ENCODE measurements at places on chromosomes 1 and 21.

DNA sequence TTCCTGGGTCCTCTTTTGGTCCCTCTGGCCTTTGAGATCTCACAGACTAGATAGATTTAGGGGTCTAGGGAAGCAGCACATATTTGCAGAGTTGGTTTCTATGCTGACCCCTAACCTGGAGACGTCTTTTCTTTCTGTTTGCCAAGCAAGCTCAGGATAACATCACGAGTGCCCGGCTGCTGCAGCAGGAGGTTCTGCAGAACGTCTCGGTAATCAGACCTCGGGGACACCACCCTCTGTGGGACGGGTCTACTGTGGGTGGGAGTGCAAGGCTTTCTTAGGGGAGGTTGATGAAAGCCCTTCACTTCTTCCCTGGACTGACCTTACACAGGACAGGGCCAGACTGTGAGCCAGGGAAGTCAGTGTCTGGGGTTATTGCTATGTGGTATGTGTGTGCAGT is 2.9 kb downstream of the IL24 start:
- DNase-seq = no peak

DNA sequence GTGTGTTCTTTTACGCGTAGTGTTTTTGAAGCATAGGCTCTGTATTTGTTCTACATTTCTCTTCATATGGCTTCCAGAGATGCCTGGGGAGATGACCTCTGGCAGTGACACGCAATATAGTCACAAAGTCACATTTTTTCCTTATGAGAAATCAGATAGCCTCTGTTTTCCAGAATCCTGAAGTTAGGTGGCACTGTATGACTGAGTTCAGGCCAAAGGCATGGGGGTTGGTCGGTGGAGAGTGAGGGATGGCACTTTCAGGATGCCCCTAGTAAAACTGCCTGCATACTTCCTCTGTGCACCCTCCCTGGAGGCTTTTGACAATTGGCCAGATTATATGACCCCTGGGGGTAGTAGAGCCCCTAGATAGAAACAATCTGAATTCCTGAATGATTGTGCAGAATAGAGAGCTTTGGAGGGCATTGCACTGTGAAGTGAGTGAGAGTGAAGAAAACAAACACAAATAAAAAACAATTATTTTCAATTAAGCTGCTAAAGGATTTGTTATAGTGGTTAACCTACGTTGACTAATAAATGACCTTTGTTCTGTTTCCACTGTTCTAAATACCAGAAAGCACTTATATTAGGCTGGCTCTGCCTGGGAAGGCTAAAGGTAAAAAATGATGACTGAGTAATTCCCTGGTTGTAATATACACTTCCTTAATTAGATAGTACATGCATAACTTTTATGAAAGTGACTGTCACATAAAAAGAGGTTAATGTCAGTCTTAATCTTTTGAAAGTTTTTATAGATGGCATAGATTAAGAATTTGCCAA is 1660.8 kb downstream of the PLA2G4A start:
- no peak for DNase-seq

DNA sequence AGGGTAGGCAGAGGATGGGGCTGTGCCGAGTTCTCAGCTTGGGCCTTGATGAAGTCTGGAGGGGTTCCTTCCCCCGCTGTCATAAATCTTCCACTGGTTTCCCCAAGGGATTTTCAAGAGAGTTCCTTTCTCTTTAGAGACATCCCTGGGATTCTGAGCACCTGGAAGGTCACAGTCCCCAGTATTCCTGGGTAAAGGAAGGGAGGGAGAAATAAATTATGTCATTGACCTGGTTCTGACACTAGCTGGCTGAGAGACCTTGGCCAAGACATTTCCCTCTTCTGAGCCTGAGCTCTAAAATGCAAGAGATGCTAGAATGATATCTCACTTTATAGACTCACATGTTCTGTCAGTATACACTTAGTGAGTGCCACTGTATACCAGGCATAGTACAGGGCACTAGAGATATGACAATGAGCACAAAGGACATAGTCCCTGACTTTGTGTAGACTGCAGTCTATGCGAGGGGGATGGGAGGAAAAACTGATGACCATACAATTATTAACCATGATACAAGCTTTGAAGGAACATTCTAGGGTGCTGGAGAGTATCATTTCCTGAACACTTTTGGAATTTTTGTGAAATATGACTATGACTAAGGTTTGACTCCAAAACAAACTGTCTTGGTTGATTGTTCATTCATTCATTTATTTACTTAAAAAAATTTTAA is 165.8 kb upstream of the JUN start:
- no peak for DNase-seq

DNA sequence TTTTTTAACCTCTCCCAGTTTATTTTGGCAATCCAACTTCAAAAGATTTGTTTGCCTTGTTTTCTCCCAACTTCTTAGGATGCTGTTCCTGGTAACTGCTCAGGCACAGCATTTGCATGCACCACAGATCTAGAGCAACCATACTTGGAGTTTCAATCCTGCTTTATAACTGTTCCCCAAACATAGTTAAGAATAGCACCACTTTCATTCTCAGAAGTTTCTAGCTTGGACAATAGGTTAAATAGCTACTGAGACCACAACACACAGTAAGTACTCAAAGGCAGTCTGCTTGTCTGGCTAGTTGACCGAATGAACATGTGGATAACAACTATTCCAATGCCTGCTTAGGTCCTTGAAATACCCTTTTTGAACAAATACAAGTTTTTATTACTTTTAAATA is 76.8 kb downstream of the FOXJ3 start:
- DNase-seq = no peak

DNA sequence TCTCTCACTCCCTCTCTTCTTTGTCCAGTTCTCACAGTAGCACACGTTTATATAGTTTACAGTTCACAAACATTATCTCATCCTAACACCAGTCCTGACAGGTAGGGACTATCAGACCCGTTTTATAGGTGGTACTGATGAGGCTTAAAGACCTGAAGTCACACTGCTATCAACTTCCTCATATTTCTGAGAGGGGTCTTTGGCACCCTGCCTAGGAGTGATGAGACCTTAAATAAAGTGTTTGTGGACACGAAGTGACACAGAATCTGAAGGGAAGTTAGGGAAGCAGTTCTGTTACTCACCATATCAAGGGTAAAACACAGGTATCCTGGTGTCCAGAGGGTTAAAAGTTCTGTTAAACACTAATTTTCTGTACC is 590 bp upstream of the TACSTD2 start:
- no peak for DNase-seq

DNA sequence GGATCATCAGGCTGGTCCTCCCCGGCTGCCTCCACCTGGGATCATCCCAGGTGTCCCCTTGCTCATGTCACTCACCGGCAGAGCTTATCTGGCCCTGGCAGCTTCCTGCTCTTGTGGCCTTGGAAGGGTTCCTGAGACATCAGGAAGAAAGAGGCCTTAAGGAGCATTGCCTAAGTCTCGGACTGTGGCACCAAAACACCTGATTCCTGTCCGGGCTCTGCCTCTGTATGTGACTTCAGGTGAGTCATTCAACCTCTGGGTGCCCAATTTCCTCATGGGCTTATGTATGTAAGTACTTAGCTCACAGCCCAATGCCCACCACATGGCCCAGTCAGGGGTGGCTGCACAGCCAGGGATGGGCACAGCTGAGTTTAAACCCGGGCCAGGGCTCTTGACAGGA is 255.9 kb upstream of the VAMP3 start:
- no peak for DNase-seq

- DNase-seq = no peak
Observed at GRCh38 chr1:81424816-81425215, 375.9 kb upstream of the ADGRL2 start.

- DNase-seq = no peak
Observed at GRCh38 chr1:53376041-53376461, 48.2 kb upstream of the LRP8 start.

DNA sequence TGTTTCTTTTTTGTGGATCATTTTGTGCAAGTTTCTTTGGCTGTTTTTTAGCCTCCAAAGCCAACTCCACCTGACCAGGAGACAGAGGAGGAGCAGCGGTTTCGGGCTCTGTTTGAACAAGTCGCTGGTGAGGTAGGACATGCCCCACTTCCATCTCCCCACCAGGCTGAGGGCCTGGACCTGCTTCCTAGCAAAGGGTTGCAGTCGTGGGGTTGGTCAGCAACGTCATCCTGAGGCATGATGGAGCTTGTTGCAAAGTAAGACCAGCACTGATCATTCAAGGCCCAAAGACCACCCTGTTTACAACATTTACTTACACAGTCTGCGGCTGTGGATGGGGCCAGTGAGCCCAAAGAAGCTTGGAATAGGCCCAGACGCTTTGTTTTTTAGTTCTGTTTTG is 40.3 kb downstream of the CAPN9 start:
- no peak for DNase-seq

DNA sequence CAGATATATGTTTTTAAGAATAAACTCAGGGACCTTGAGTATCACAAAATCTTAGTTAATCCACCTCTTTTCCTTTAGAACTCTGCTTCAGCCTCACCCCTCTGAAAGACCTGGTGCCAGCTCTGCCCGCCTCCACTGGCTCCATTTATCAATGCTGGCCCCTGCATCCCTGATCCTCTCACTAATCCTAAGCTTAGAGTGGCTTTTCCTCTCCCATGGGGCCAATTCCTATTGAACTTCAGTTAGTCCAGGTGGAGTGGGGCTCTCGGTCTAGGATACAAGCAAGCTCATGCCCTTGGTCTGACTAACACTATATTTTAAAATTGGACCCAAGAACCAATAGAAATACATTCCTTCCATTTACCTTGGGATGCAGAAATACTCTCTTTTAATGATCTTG is 87.0 kb downstream of the RGS7 start:
- no peak for DNase-seq

DNA sequence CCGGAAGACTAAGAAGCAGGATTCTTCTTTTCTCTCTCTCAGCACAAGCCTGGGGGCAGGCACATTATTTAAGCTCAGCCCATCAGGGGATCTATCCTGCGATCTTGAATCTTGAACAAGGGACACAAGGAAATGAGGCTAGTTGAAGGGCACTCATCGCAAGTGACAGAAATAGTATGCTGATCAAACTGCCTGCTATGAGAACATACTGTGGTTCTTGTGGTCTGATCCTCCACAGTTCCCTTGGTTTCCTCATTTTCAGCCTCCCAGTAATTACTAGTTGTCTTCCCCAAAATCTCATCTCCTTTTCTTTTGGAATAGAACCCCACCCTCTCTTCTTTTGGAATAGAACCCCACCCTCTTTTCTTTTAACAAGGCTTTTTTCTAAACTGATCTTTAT is 6.5 kb downstream of the ANKRD45 start:
- DNase-seq = no peak

- no peak for DNase-seq
Observed at GRCh38 chr1:47751193-47751592, 246.0 kb downstream of the TRABD2B start.

DNA sequence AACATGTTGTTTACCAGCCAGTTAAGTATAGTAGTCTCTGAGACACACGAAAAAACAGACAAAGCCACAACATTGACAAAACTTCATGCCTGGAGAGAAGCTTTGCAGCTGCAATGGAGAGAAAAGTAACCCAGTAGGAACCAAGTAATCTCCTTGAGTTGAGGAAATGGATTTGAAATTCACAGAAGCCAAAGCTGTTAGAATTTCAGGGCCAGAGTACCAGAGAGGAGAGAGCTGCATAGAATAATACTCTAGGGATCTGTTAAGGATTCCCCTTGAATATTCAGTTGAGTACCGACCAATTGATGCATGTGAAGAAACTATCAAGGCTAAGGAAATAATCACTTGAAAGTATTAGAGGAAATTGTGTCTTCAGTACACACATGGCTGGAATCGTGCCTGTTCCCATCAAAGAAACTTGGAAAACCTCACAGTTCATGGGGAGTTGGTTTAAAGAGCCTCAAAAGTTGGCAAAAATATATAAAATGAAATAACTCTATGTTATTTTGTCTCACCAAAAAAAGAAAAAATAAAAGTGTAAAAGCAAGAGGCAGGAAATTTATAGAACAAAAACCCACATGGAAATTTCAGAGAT is 324.0 kb upstream of the NEGR1 start:
- DNase-seq = no peak

DNA sequence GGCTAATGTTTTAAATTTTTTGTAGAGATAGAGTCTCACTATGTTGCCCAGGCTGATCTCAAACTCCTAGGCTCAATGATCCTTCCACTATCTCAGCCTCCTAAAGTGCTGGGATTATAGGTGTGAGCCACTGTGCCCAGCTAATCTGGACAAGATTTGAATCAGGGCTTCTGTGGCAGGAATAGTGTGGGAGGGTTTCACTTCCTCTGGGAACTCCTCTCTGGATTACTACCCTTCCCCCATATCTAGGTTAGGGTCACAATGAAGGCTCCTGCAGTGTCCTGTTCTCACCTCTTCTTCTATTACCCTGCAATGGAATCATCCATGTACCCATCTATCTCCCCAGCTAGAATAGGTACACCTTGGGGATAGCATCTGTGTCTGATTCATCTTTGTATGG is 133.6 kb upstream of the RAB4A start:
- no peak for DNase-seq

DNA sequence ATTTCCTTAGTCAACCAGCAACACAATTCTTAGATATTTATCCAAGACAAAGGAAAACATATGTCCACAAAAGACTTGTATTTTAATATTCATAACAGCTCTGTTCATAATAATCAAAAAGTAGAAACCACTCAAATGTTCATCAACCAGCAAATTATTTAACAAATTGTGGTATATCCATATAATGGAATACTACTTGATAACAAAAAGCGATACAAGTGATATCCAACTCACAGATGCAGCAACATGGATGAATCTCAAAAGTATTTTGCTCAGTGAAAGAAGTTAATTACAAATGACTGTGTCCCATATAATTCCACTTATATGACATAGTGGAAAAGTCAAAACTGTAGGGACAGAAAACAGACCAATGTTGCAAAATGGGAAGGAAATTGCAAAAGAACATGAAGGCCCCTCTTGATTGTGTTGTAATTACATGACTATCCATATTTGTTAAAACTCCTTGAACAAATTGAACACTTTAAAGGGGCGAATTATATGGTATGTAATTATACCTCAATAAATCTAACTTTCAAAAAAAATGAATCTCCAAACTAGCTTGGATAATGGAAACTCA is 116.9 kb downstream of the EDEM3 start:
- no peak for DNase-seq

- DNase-seq = no peak
Observed at GRCh38 chr1:150165622-150166612, 16.2 kb downstream of the PLEKHO1 start.

GRCh38 chr1:87108228-87108627 is 193.8 kb downstream of the HS2ST1 start:
- DNase-seq = no peak

DNA sequence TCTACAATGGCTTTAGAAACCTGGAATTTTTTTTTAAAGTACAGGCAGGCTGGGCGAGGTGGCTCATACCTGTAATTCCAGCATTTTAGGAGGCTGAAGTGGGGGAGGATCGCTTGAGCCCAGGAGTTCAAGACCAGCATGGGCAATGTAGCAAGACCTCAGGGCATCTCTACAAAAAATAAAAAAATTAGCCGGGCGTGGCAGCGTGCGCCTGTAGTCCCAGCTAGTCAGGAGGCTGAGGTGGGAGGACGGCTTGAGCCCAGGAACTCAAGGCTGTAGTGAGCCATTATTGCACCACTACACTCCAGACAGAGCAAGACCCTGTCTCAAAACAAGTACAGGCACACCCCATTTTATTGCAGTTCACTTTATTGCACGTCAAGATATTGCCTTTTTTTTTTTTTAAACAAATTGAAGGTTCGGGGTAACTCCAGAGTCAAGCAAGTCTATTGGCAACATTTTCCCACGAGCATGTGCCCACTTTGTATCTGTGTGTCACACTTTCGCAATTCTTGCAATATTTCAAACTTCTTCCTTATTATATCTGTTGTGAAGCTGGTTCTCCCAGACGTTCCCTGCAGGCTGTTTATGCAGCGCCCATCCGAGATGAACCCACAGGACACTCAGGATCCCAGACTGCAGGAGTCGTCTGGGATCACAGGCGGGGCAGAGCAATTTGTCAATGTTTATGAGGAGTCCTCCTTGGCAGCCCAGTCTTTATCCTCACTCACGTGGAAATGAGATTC is 4.7 kb downstream of the HES2 start:
- DNase-seq = no peak
